Endodermal cell (in vitro differentiated cells): ENCODE measurements at places on chromosomes 2 and 18.

DNA sequence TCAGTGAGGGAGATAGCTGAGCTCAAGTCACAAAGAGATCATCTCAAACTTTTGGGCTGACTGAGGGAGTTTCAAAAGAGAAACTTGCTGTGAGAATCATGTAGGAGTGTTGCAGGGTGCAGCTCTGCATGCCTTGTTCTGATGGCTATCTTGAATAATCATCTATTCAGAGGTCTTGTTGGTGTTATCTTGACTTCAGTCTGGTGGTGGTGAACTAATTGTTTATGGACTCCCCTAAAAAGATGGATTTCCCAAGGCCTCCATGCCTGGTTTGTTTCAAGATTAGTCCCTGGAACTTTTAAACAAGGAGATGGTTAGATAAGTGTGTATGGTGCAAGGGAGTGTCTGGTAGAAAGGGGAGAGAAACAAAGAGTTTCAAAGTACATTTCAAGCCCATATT lies 29.8 kb downstream of the SLC39A6 start:
- DNase-seq = no peak

DNA sequence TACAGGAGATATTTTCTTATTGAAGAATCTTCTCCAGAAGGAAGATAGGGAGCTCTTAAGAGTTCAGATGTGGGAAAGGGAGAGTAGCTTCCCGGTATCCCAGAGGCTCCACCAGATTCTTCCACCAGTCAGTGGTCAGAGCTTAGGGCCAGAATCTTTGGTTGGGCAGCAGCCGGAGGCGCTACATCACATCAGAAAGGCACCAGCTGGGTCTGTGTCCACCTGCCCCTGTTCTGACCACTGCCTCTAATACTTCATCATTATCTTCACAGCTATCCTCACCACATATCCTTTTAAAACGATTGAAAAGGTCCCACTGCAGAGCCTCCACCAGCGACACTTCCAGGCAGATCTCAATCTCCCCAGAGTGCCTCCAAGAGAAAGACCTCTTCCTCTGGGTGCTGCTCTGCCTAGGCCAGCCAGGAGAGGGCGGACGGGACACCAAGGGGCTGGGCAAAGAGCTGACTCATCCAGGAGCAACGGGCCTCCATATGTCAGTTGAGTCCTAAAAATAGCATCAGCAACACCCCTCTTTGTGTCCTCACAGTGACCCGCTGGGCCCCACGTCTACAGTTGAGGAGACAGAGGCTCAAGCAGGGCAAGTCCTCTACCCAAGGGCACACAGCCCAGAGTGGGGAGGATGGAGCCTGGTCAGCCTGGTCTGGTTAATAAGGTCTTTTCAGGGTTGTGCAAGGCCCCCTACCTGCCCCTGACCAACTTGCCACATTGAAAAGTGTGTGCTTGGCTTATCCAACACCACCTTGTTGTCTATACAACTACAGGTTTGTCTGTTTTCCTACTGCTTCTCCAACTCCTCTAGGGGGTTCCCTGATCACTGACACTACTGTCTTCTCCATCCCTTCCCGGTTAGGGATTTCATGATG lies 81.2 kb downstream of the ADD2 start:
- peak; percentile 94 for DNase-seq

GRCh38 chr2:40642726-40643125 lies 190.8 kb upstream of the SLC8A1 start:
- no peak for DNase-seq

- DNase-seq = no peak
These were observed 47.9 kb downstream of the CACNB4 start for GRCh38 chr2:152050915-152051314.

DNA sequence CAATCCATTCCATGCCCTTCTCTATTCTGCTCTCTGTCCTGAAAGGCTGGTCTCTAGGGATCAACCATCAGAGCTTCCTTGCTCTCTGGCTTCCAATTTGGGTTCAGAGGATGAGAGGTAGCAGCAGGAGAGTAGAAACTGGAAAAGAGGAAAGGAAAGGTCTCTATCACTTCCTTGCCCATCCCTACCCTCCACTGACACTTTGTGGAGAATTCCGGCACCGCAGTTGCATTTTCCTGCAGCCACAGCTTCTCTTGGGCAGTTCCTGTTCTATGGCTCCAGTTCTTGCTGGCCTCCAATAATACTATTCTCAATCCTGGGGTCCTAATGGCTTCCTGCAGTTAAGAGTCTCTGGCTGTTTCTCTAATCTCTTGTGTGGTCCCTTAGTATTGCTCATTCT lies 13.3 kb upstream of the IMPACT start:
- peak; percentile 75 for DNase-seq

DNA sequence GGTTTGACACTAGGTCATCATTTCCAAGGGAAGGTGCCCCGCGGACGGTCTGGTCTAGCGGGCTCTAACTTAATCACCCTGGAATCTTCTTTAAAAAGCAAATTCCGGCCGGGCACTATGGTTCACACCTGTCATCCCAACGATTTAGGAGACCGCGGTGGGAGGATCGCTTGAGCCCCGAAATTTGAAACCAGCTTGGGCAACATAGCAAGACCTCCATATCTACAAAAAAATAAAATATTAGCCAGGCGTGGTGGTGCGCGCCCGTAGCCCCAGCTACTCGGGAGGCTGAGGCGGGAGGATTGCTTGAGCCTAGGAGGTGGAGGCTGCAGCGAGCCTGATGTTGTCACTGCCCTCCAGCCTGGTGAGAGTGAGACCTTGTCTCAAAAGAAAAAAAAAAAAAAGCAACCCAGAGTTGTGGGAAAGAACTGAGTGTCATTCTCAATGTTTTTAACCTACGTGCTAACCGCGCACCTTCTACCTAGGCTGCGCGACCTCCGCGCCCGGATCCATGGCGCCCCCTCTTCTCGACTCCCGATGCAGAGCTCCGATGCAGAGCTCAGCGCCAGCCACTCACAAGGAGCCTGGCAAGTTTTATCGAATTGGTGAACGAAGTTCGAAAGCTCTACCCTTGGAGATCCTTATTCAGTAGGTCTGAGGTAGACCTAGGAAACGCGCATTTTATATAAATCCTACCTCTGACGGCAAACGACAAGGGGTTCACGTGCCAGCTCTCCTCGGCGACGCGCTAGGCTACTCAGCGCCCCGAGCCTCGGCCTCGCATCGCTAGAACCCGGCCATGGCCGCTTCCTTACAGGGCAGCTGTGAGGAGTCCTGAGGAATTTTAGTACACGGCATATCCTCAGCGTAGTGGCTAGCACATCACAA lies 888 bp upstream of the TWSG1 start:
- DNase-seq = peak; percentile 84

- DNase-seq = peak; percentile 91
These were observed 495.7 kb upstream of the SMIM21 start for GRCh38 chr18:75923169-75923568.

DNA sequence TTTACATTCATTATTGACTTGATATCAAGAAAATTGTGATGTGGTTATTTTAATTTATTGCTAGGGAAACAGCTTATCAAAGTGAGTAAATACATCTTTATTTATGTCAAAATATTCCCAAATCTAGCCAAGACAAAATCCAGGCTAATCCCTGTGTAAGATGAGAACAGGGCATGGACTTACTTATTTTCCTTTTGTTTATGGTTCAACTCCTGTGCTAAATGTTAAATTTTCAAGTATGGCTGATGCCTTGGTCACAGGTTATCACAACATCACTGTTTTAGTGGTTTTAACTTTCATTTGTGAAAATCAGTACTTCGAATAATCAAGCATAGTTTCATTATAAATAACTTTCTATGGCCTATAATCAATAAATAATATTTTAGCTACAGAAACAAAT lies 657.0 kb upstream of the SYT4 start:
- no peak for DNase-seq
